ENCODE measurements at places on chromosomes 7 and 10.
A peak's percentile ranks its signal among the peaks of the same experiment; 100 is the strongest.

DNA sequence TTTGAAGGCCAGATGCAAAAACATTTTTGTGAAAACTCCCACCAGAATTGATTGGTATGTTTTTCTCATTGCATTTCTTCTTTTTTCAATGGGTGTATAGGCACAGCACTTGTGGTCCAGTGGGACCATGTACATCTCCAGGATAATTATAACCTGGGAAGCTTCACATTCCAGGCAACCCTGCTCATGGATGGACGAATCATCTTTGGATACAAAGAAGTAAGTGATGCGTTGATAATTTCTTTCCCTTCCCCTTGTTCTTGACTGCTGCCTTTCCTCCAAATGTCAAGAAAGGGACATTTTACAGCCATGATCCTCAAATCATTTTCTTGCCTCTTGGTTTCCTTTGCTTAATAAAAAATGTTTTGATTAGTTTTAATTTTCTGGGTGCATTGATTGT lies 331.5 kb downstream of the PLXDC2 start:
- H3K27me3 ChIP-seq: no peaks in the 10 kb centered on the region
- no peaks in the 10 kb centered on the region for H3K4me1 ChIP-seq
- H3K36me3 ChIP-seq: no peaks in the 10 kb centered on the region

GRCh38 chr10:9895981-9896380 lies 1121.7 kb upstream of the CELF2 start:
- ATAC-seq: no peak
- no peak overlapping the region for H3K4me3 ChIP-seq
- H3K27ac ChIP-seq: no peak overlapping the region
- no peaks in the 10 kb centered on the region for H3K36me3 ChIP-seq
- H3K27me3 ChIP-seq: peaks cover under 1% of the 10 kb centered on the region

GRCh38 chr7:30274641-30275040 lies 9.8 kb upstream of the ZNRF2 start:
- no peak overlapping the region for H3K4me3 ChIP-seq
- no peaks in the 10 kb centered on the region for H3K36me3 ChIP-seq
- H3K27me3 ChIP-seq: no peaks in the 10 kb centered on the region
- no peak for ATAC-seq
- no peak overlapping the region for H3K27ac ChIP-seq

DNA sequence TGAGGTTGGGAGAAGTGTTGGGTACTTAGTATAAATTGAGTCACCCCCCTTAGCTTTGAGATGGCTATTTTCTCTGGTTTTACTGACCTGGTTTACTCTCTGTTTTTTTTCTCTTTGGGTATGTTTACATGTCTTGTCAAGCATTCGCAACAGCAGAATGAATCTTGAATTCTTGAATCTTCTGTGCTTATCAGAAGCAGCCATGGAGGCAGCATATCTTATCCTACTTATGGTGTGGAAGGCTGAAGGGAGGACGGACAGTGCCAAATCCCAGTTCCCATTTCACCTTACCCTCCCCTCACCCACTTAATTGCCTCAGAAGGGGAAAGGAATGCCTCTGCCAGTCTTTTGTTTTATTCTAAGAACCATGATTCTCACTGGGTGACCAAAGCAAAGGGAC lies 3.7 kb downstream of the SND1 start:
- H3K36me3 ChIP-seq: peaks cover 93% of the 10 kb centered on the region
- ATAC-seq: no peak
- H3K27ac ChIP-seq: peak overlapping the region; percentile 86
- no peak overlapping the region for H3K4me3 ChIP-seq
- H3K4me1 ChIP-seq: peaks cover 34% of the 10 kb centered on the region

DNA sequence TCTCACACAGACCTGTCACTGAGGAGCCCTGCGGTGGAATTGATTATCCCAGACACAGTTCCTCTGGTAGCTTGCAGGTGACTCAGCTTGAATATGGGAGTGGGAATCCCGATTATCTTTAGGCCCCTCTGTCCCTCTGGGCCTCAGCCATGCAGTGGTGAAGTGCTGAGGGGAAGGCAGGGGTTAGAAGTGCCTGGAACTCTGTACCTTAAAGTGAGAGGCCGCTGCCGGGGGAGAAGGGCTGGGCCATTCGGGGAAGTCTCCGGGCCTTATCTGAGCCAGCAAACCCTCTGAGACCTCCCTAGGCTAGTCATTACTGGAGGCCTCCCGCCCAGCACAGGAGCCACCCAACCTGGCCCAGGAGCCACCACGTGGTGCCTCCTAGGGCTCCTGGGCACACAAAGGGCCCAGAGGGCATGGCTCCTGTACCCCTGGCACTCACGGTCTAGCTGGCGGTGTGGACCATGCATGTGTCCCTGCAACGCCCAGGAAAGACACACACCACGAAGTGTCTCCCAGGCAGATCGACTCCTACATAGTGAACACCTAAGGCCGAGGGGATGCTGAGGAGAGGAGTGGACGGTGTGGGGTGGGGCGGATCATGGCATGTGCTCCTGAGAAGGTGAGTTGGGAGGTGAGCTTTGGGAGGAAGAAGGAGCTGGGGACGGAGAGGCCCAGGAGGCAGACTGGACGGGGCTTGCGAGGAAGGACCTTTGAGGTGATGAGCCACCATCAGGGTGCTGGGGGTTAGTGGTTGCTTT lies 56.2 kb downstream of the HK1 start:
- H3K27me3 ChIP-seq: no peaks in the 10 kb centered on the region
- ATAC-seq: peak; percentile 71
- peak overlapping the region; percentile 48 for H3K27ac ChIP-seq
- peak overlapping the region; percentile 70 for H3K4me3 ChIP-seq
- H3K4me1 ChIP-seq: peaks cover 45% of the 10 kb centered on the region

- H3K27ac ChIP-seq: no peak overlapping the region
- peaks cover 11% of the 10 kb centered on the region for H3K4me1 ChIP-seq
- H3K4me3 ChIP-seq: no peak overlapping the region
- H3K36me3 ChIP-seq: no peaks in the 10 kb centered on the region
- no peak for ATAC-seq
- H3K27me3 ChIP-seq: no peaks in the 10 kb centered on the region
These were observed 8.2 kb downstream of the PRXL2A start for GRCh38 chr10:80416479-80417098.

GRCh38 chr10:18668026-18668425 lies 8.8 kb downstream of the ARL5B start:
- ATAC-seq: no peak
- H3K27me3 ChIP-seq: no peaks in the 10 kb centered on the region
- H3K27ac ChIP-seq: no peak overlapping the region
- H3K4me1 ChIP-seq: peaks cover 16% of the 10 kb centered on the region

DNA sequence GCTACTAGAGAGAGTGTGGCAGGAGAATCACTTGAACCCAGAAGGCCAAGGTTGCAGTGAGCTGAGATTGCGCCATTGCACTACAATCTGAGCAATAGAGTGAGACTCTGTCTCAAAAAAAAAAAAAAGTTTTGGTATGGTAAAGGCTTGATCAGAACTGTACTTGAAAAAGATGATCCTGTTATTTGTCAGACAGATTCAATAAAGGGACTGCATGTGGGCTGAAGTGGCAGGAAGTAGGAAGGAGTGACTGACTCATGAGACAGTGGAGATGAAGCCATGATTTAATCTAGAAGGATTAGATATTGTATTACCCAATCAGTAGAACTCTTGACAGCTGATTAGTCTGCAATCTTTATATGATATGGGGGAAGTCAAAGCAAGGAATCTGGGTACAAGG lies 2.7 kb upstream of the TMEM254 start:
- no peaks in the 10 kb centered on the region for H3K27me3 ChIP-seq
- ATAC-seq: peak; percentile 67
- H3K36me3 ChIP-seq: no peaks in the 10 kb centered on the region

- H3K36me3 ChIP-seq: peaks cover 19% of the 10 kb centered on the region
- H3K27me3 ChIP-seq: no peaks in the 10 kb centered on the region
- ATAC-seq: no peak
- H3K4me1 ChIP-seq: peaks cover 58% of the 10 kb centered on the region
- H3K4me3 ChIP-seq: no peak overlapping the region
These were observed 5.6 kb downstream of the DENND11 start for GRCh38 chr7:141696348-141696747.

GRCh38 chr10:92965314-92965713 lies 95.3 kb upstream of the CYP26C1 start:
- ATAC-seq: no peak
- H3K36me3 ChIP-seq: peaks cover 6% of the 10 kb centered on the region
- no peaks in the 10 kb centered on the region for H3K4me1 ChIP-seq
- H3K27me3 ChIP-seq: no peaks in the 10 kb centered on the region
- no peak overlapping the region for H3K27ac ChIP-seq
- H3K4me3 ChIP-seq: no peak overlapping the region

DNA sequence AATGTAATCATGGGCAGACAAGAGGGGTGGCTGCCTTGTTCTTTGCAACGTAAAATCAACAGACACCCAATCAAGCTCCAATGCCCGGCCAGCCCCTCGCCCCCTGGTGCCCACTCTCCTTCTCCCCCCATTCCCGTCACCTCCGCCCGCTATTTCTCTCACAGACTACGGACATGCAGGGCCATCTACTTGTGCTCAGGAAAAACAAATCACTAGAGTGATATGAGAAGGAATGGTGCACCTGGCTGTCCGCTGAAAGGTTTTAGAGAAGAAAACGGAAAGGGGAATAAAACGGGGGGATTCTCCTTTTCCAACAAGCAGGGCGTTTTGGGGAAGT lies 396 bp downstream of the GRM8 start:
- no peaks in the 10 kb centered on the region for H3K36me3 ChIP-seq
- peaks cover 10% of the 10 kb centered on the region for H3K4me1 ChIP-seq
- H3K4me3 ChIP-seq: peak overlapping the region; percentile 78
- no peak for ATAC-seq

DNA sequence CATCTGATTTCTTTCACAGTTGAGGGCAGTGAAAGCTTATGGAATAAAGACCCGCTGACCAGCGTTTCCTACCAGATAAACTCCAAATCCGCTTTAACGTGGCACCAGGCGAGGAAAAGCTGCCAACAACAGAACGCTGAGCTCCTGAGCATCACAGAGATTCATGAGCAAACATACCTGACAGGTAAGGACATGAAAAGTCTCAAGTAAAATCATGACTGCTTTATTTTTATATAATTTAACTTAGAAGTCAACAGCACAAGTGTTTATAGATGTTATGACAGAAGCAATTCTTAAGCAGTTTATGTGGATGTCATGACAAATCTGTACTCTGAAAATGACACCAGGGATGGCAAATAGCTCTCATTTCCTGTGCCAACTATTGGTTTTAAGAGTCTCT lies 24.5 kb downstream of the MRC1 start:
- H3K27ac ChIP-seq: no peak overlapping the region
- H3K4me1 ChIP-seq: no peaks in the 10 kb centered on the region
- ATAC-seq: no peak
- H3K36me3 ChIP-seq: no peaks in the 10 kb centered on the region
- H3K27me3 ChIP-seq: peaks cover 26% of the 10 kb centered on the region

DNA sequence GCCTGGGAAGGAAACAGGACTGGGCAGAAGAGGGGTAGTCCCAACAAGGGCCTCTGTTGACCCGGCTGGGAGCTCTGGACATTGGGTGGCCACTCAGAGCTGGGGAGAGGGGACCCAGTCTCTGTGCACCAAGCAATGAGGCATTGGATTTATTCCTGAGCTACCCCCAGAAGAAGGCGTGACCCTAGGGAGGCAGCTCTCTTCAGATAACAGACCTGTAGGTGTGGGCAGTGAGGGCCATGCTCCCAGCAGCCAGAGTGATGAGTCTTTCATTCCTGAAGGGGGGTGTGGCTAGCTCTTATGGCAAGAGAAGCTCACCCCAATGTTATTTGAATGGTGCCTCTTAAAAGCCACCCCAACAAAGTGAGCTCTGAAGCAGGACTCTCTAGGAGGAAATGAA lies 20.4 kb downstream of the TEX36 start:
- no peak for ATAC-seq
- H3K4me3 ChIP-seq: no peak overlapping the region
- no peaks in the 10 kb centered on the region for H3K4me1 ChIP-seq
- H3K27me3 ChIP-seq: peaks cover 16% of the 10 kb centered on the region

DNA sequence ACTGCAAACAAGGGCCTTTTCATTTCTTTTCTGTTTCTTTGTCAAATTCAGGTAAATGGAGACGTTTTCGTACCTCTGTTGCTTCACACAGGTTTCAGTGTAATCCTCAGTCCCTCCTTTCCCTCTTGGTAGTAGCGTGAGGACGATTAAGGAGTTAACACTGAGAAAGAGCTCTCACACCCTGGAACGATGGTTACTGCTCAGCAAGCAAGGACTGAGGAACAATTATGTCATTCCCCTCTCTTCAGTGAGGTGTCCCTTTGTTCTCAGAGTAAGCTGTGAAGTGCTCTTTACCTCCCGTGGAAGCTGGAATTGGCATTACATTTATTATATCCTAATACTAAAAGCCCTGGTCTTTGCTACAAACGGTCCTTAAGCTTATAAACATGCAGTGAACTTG lies 95.9 kb downstream of the FANK1 start:
- no peaks in the 10 kb centered on the region for H3K4me1 ChIP-seq
- ATAC-seq: no peak
- H3K27me3 ChIP-seq: peaks cover 6% of the 10 kb centered on the region
- no peak overlapping the region for H3K4me3 ChIP-seq

DNA sequence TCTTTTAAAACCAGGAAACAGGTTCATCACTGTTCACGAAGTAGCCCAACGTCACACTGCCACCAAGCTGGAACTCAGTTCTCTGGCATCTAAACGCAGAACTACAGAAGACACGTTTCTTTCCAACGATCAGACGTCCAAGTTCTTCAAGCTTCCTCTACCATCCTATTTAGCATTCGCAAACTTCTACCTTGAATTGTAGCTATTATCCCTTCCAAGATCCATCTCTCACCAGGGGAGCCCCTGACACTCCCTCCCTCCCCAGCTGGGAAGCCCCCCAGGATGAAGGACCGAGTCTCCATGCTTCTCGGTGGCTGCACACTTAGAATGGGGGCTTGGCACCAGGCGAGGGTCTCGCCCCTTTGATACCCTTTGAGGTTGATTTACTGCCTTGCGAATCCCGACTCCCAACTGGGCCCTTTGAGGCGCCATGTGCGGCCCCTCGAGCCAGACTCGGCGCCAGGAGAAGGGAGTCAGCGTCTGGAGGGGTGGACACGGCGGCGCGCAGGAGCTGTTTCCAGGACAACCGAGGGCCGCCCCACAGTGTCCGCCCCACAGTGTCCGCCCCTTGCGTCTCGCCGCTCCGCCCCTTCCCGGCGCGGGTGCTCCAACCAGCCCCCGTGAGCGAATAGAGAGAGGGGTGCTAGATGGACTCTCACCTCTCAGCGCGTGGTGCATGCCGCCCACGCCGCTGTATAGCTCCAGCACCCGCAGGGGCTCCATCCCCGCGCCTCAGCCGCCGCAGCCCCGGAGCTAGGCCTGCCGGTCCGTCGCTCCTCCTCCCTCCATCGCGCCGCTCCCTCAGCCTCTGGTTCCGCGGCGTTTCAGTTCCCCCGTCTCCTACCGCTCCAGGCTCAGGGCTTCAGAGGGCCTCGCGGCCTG lies at the start of gene TRDMT1:
TSS of gene TRDMT1 (minus strand) at position 761 of the 882 bp plus-strand sequence. CDS start at position 723, 38 bp downstream.
- ATAC-seq: peak; percentile 95
- H3K36me3 ChIP-seq: no peaks in the 10 kb centered on the region
- peak within 1 kb of the TSS; percentile 97 for H3K27ac ChIP-seq
- H3K27me3 ChIP-seq: no peaks in the 10 kb centered on the region

DNA sequence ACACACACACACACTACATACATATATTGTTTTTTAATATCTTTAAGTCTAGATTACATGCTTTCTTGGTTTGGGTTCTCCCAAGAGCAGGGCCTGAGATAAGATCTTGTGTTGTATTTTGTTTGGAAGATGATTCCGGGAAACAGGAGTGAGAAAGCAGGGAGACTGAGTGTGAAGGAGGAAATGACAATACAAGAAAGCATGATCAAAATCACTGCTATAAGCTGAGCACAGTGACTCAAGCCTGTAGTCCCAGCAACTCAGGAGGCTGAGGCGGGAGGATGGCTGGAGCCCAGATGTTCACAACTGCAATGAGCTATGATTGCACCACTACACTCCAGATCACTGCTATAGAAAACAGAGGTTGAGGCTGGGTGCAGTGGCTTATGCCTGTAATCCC lies 267.6 kb downstream of the SKIDA1 start:
- no peak for ATAC-seq
- no peaks in the 10 kb centered on the region for H3K36me3 ChIP-seq
- no peak overlapping the region for H3K27ac ChIP-seq
- peaks cover 16% of the 10 kb centered on the region for H3K27me3 ChIP-seq
